ENCODE measurements at places on chromosomes 4 and X. TPM values are rescaled to one million over a fixed set of nuclear protein-coding genes. Genes with fewer than 3 reads are reported as not detected.

DNA sequence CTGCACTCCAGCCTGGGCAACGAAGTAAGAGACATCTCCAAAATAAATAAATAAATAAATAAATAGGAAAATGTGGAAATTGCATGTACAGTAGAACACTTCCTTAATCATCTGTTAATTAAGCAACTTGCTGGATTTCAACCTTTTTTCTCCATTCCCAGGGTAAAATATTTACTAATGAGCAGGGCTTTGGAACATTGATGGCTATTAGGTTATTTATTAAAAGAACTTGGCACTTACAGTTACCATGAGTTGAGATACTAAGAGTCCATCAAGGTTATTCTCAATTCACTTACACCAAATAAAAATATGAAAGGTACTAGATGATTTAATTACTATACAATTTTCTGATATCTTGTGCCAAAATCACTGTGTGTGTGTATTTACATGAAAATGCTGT is 607.1 kb downstream of the PCDH18 start:
- no peaks in the 10 kb centered on the region for H3K27me3 ChIP-seq
- H3K4me3 ChIP-seq, result no peak overlapping the region
- DNase-seq, result no peak
- no peaks in the 10 kb centered on the region for H3K36me3 ChIP-seq

GRCh38 chr4:4408132-4408523 is 21.2 kb downstream of the NSG1 start:
- DNase-seq, result no peak
- H3K4me3 ChIP-seq, result no peak overlapping the region
- no peak overlapping the region for H3K27ac ChIP-seq
- peaks cover 5% of the 10 kb centered on the region for H3K36me3 ChIP-seq

DNA sequence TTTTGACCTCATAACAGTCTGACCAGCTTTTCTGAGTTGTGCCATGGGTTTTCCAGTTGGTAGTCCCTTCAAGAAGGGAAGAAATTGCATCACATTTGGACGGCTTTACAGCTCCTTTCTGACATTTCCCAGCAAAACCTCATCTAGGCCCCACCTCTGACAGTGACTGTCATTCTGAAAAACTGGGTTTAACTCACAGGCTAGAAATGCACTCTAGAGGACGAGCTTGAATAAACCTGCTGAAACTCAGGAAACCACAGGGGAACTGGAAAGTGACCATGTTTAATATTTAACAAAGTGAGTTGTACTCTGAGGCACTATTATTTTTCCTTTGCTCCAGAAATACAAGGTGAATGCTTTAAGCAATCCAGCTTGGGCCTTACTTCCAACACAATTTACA is 434.3 kb upstream of the RASGEF1B start:
- DNase-seq, result no peak
- H3K4me1 ChIP-seq, result no peaks in the 10 kb centered on the region
- H3K4me3 ChIP-seq, result no peak overlapping the region
- no peaks in the 10 kb centered on the region for H3K36me3 ChIP-seq

GRCh38 chrX:115038406-115038805 is 21.0 kb upstream of the IL13RA2 start:
- no peak overlapping the region for H3K4me3 ChIP-seq
- H3K27ac ChIP-seq, result no peak overlapping the region
- no peaks in the 10 kb centered on the region for H3K36me3 ChIP-seq
- no peaks in the 10 kb centered on the region for H3K4me1 ChIP-seq
- DNase-seq, result no peak

GRCh38 chrX:103651151-103651773 is 22.5 kb downstream of the TCEAL1 start:
- H3K4me1 ChIP-seq, result no peaks in the 10 kb centered on the region
- H3K4me3 ChIP-seq, result no peak overlapping the region

DNA sequence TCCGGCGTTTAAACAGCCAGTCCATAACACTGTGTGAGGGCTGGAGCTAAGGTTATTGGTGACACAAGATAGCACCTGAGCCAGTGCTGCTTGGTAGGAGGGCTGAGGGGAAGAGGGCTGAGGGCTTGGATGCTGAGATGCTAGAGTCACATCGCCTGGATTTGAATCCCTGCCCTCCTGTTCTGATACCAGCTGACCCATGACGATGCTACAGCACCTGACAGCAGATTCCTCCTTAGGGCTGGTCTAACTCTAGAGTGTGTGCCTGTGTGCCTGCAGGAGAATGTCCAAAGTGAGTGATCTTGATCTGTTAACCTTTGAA is 102.5 kb downstream of the PTTG2 start:
- H3K36me3 ChIP-seq, result no peaks in the 10 kb centered on the region
- H3K27me3 ChIP-seq, result no peaks in the 10 kb centered on the region
- H3K27ac ChIP-seq, result no peak overlapping the region
- peaks cover 6% of the 10 kb centered on the region for H3K4me1 ChIP-seq
- DNase-seq, result no peak

DNA sequence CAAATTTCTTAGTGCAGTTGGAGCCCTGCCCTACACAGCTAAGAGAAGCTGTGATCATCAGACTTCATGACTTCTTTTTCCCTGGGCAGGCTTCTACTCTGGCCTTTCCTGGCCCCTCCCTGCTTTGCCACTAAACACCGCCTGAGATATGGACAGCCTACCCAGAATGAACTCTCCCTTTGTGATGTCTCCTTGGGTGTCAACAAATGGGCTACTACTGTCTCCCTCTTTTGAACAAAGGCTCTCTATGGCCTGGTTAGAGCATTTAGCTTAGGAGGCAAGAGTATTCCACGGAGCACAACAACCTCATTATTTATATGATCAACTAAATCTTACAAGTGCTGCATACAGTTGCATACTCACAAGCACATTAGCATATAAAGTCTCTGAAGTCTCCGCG is 127.6 kb upstream of the HCCS start:
- H3K36me3 ChIP-seq, result no peaks in the 10 kb centered on the region
- no peak for DNase-seq
- H3K27ac ChIP-seq, result no peak overlapping the region
- H3K27me3 ChIP-seq, result no peaks in the 10 kb centered on the region
- no peak overlapping the region for H3K4me3 ChIP-seq

DNA sequence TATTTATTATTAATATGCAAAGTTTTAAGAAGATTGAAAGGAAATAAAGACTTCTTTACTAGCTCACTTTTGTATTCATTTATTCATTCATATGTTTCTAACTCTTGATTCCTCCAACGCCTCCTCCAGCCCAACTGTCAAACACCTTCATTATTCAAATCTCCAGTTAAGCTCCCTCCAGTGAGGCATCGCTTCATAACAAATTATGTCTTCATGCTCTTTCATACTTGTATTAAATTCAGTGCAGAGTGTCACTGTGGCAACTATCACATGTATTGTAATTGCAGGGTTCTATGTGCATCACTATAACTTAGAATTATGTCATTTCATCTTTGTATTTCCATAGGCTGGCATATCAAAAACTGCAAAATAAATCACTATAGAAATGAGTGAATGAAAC is 1394.2 kb upstream of the PCDH7 start:
- no peak overlapping the region for H3K27ac ChIP-seq
- no peaks in the 10 kb centered on the region for H3K36me3 ChIP-seq
- no peaks in the 10 kb centered on the region for H3K27me3 ChIP-seq

DNA sequence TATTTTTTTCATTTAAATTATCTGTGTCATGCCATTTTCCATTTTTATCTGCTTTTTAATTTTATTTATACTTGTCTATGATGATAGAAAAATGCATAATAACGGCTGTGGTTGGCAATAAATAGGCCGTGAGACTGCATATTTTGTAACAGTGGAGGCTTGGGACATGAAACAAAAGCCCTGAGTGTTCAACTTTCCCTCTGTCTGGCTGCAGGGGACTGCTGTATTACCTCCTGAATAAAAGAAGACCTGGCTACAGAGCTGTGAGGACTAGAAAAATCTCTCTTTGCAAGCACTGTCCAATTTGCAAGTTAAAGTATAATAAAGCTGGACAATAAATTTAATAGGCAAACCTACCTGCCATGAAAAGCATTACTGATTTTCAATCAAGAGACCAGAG is 82.1 kb downstream of the MAGEB10 start:
- no peak for DNase-seq
- H3K27ac ChIP-seq, result no peak overlapping the region
- H3K27me3 ChIP-seq, result peaks cover 6% of the 10 kb centered on the region
- no peaks in the 10 kb centered on the region for H3K4me1 ChIP-seq

DNA sequence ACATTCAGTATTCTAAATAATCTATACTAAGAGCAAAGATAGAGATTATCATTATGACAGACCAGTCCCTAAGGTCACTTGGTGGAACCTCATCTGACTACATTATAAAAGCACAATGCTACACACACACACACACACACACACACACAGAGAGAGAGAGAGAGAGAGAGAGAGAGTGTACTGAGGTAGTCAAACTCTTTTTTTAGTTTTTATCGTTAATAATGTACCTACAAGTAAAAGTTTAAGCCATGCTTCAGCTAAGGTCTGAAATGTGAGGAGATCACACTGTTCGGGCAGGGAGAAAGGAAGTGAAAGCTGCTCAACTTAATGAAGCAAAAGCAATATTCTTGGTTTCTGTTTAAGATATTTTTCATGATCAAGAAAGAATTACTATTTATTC is 75.8 kb upstream of the CCDC160 start:
- H3K36me3 ChIP-seq, result no peaks in the 10 kb centered on the region
- no peak for DNase-seq
- no peaks in the 10 kb centered on the region for H3K4me1 ChIP-seq

DNA sequence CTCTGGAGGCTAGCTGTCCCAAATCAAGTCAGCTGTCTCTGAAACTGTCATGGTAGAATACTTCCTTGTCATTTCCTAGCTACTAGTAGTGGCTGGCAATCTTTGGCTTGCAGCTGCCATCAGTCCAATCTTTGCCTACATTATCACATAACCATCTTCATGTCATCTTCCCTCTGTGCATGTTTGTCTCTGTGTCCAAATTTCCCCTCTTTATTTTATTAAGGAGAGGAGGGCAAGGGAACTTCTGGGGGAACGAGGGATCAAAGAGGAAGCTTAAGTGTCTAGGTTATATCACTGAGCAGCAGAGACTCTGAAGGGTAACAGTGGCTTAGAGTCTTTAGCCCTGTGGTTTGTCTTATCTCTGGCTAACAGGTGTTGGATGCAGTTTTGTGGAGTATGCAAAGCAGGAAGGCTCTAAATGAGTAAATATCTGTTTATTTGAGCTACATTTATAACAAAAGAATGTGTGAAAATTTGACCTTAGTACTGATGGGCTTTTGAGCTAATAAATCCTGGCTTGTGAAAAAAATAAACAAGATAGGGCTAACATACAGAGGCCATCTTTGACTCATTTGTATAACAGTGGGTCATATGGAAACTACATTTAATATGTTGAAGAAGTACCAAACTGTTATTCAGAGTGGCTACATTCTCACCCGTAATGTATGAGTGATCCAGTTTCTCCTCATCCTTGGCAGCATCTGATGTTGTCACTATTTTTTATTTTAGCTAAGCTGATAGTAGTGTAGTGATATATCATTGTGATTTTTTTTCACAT is 49.4 kb upstream of the ENOX2 start:
- no peak overlapping the region for H3K27ac ChIP-seq
- H3K36me3 ChIP-seq, result no peaks in the 10 kb centered on the region

DNA sequence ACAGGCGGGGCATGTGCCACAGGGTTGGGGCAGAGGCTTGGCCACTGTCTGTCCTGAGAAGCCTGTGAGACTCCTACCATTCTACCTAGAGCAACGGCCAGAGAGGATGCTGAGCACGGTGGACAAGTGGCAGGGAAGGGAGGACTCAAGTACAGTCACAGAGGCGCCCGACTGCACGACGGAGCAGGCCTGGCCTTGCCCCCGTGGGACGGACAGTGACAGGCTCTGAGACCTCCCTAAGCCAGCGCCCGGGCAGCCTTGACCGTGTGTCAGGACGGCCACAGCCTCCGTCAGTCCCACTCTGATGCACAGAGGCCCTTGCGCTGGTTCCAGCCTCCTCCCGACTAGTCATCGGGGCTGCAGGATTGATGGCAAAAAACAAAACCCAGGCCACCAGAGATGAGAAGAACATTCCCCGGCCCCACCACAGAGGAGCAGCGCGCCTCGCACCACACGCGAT is 36.7 kb upstream of the MXD4 start:
- no peak for DNase-seq
- no peaks in the 10 kb centered on the region for H3K36me3 ChIP-seq
- no peaks in the 10 kb centered on the region for H3K27me3 ChIP-seq
- H3K27ac ChIP-seq, result no peak overlapping the region
- H3K4me1 ChIP-seq, result no peaks in the 10 kb centered on the region

DNA sequence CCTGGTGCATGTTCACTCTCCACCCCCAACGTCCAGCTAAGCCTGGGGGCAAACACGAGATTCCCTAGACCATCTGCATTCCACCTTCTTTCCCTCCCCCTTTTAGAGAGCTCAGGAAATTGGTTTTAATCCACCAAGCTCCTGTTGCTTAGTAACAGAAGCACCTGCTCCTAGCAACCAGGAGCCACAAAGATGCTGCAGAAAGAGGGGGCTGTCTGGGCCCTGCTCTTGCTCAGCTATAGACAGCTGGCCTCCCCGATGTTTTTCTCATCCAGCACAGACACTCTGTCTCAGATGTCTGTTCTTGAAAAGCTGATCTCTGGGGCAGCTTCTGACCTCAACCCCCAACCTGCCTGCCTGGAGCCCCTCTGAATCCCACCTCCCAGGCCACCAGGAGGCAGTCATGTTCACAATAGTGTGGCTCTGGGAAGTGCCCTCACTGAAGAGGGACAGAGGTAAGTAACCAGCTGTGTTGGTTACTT is 71.5 kb downstream of the SLC16A2 start:
- H3K27ac ChIP-seq, result no peak overlapping the region
- H3K27me3 ChIP-seq, result no peaks in the 10 kb centered on the region
- H3K4me1 ChIP-seq, result no peaks in the 10 kb centered on the region
- no peaks in the 10 kb centered on the region for H3K36me3 ChIP-seq
- H3K4me3 ChIP-seq, result no peak overlapping the region

- H3K4me1 ChIP-seq, result no peaks in the 10 kb centered on the region
- DNase-seq, result no peak
- H3K4me3 ChIP-seq, result no peak overlapping the region
- no peak overlapping the region for H3K27ac ChIP-seq
- H3K27me3 ChIP-seq, result no peaks in the 10 kb centered on the region
These were observed 99.8 kb downstream of the PPP1R2C start for GRCh38 chrX:42678133-42678532.

GRCh38 chr4:184616633-184617551 is 32.4 kb downstream of the CASP3 start:
- H3K36me3 ChIP-seq, result no peaks in the 10 kb centered on the region
- no peak for DNase-seq
- H3K4me3 ChIP-seq, result no peak overlapping the region
- H3K4me1 ChIP-seq, result no peaks in the 10 kb centered on the region
- H3K27me3 ChIP-seq, result no peaks in the 10 kb centered on the region

DNA sequence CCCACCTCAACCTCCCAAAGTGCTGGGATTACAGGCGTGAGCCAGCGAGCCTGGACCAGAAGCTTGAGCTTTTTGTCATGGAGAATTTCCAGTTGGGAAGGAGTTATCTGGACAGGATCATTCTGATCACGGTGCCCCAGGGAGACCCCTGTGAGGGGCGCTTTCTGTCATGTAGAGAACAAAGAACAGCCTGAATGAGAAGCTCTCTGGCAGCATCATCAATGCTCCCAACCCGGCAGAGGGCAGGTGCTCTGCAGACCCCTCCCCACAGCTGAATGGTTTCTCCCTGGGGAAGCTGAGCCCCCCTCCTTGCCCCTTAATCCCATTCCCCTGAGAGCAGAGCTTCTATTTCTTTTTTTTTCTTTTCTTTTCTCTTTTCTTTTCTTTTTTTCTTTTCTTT is 7.3 kb upstream of the CSF2RA start:
- no peak overlapping the region for H3K27ac ChIP-seq
- no peaks in the 10 kb centered on the region for H3K36me3 ChIP-seq
- no peak overlapping the region for H3K4me3 ChIP-seq
- DNase-seq, result no peak
- no peaks in the 10 kb centered on the region for H3K27me3 ChIP-seq

Gene GPC3
- total RNA-seq, result 67.2 TPM

Gene KIF4A
- not detected for total RNA-seq

Gene DNAAF6
- total RNA-seq, result not detected

Gene SSX1
- total RNA-seq, result not detected

Gene PHOX2B
- not detected for total RNA-seq

Gene STOX2
- 20.1 TPM for total RNA-seq

Gene VEGFC
- total RNA-seq, result 2.5 TPM

Gene HMGN5
- total RNA-seq, result 29.4 TPM

Gene SORCS2
- total RNA-seq, result 32.6 TPM

Data from tibial nerve (tissue), 4 donors.